ENCODE measurements at places on chromosomes 3 and 15.

GRCh38 chr3:162370141-162370540 lies 873.5 kb downstream of the OTOL1 start:
- no peak for DNase-seq

GRCh38 chr15:38128341-38128781 lies 124.3 kb upstream of the SPRED1 start:
- no peak for DNase-seq

DNA sequence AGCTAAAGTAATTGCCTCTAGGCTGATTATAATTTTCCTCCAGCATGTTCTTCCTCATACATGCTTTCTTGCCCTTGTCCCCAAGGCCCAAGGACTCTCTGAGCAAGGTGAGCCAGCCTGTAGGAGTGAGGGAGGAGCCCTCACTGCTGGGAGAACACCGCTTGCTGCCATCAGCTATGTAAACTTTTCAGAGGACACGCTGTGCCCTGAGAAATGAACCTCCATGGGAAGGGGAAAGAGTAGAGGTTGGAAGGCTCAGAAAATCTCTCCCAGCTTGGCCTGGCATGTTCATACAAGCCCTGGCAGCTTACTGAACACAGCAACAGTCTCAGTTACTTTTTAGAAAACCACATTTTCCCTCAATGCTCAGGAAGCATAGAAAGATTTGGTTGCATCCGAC lies 103.0 kb upstream of the SLC24A5 start:
- DNase-seq = no peak

- DNase-seq = no peak
Observed at GRCh38 chr3:123469323-123469995, 20.6 kb upstream of the ADCY5 start.

- no peak for DNase-seq
Observed at GRCh38 chr15:57147621-57148020, 228.7 kb upstream of the CGNL1 start.

- DNase-seq = no peak
Observed at GRCh38 chr3:11272906-11273574, 843 bp downstream of the ATG7 start.

GRCh38 chr3:69033470-69033869 lies 18.7 kb downstream of the TMF1 start:
- no peak for DNase-seq

DNA sequence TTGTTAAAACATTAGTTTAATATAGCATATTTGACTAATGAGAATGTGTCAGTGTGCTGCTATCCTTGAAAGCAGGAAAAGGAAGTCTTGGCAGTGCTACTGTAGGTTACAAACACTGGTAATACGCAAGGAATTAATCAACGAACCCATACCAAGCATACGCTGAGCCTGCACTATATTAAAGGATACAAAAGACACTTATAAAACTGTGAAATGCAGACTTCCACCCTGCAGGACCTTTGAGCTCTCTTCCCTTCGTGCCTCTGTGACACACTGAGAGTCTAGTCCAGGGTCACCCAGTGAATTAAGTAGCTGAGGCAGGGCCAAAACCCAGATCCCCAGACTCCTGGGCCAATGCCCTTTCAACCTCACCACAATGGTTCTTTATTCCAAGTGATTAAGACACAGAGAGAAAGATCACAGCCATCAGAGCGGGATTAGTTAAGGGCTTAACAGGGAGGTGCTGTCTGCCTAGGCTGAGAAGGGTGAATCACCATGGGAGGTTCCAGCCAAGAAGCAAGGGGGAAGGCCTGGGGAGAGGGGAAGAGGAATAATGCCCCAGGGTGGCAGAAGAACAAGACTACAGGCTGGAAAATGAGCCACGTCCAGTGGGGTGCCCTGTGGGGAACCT lies 6.8 kb downstream of the ANXA2 start:
- DNase-seq = peak; percentile 25

GRCh38 chr15:23570486-23570885 lies 5.0 kb downstream of the MKRN3 start:
- no peak for DNase-seq

DNA sequence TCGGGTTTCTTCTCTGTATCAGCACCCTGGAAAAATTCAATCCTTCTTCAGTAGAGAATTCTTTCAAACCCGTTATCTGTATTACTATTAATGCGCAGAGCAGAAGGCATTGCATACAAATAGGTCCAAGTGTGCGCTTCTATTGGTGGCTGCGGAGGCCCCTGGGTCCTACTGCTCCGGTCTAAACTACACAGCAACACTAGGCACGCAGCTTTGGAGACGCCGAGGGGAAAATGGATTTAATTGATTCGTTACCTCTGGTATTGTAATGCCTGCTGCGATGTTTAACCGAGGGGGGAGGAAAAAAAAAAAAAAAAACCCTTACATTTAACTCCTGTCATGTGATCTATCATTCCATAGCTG lies at the start of gene ROBO1:
Gene ROBO1, minus strand, starts transcription at position 94 of the 363 bp plus-strand sequence.
- DNase-seq = no peak

DNA sequence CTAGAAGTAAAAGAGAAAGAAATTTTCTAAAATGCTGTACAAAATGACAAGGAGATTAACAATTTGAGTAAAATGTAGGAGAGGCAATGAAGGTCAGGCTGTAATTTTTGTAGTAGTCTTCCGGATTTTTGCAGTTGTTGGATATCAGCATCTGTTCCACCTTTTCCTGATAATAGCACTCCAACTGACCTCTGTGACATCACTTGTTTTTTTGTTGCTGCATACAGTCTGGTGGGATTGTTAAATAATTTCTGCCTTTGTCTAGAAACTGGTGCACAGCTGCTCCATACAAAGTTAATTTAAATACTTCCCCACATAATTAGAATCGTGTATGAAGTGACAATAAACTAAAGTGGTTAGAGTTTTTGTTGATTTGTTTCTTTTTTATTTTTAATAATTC lies 731.4 kb downstream of the PLOD2 start:
- no peak for DNase-seq
